Midbrain (tissue), 1 donor: ENCODE measurements at places on chromosomes 16 and 17.
A peak's percentile ranks its signal among the peaks of the same experiment; 100 is the strongest.

- DNase-seq: no peak
Observed at GRCh38 chr16:19210968-19211367, 42.9 kb downstream of the SYT17 start.

GRCh38 chr17:40071313-40072039 lies 8.7 kb downstream of the THRA start:
- DNase-seq: no peak

- DNase-seq: no peak
Observed at GRCh38 chr17:10332515-10332914, 40.3 kb downstream of the MYH13 start.

DNA sequence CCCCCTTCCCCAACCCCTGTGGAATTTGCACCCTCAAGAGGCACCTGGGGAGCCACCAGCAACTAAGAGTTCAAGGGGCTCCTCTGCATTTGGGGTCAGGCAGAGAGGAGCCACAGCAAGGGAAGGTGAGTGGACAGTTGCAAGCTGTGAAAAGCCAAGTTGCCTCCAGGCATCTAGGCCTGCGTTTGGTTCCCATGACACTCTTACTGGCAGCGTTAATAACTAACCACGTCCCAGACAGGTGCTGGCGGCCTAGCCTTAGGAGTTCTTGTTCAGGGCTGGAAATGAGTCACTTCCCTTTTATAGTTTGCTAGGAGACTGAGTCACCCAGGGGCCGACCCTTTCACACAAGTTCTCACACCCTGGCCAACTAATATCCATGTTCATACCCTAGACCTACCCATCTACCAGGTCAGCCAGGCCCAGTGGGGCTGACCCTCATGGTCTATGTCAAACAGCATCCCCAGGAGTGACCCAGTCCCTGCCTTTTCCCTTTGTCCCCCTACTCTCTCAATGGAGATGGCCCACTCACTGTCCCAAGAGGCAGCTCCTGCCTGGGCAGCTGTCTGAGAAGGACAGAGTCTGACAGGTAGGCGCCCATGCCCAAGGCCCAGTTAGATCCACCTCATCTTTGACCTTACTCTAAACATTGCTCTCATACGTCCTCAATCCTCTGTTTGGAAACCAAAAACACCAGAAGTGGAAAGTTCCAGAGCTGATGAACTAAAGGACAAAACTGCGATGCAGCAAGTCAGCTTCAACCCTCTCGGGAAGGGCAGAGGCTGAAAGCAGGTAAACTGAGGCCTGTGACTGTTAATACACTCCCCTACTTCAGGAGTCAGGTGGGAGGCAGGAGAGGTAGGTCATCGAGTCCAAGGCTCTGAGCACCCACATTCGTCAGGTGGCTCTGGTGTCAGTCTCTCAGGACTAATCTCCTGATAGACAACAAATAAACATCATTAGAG lies 300.6 kb downstream of the SOX9 start:
- DNase-seq: no peak

- DNase-seq: peak; percentile 91
Observed at GRCh38 chr16:20806168-20807050, at the start of the genes ERI2 and REXO5. TSS of gene ERI2 (minus strand) at chr16:20806472. CDS start at chr16:20806430, 42 bp downstream. TSS of gene REXO5 (plus strand) at chr16:20806527. CDS start at chr16:20806954, 427 bp downstream.

DNA sequence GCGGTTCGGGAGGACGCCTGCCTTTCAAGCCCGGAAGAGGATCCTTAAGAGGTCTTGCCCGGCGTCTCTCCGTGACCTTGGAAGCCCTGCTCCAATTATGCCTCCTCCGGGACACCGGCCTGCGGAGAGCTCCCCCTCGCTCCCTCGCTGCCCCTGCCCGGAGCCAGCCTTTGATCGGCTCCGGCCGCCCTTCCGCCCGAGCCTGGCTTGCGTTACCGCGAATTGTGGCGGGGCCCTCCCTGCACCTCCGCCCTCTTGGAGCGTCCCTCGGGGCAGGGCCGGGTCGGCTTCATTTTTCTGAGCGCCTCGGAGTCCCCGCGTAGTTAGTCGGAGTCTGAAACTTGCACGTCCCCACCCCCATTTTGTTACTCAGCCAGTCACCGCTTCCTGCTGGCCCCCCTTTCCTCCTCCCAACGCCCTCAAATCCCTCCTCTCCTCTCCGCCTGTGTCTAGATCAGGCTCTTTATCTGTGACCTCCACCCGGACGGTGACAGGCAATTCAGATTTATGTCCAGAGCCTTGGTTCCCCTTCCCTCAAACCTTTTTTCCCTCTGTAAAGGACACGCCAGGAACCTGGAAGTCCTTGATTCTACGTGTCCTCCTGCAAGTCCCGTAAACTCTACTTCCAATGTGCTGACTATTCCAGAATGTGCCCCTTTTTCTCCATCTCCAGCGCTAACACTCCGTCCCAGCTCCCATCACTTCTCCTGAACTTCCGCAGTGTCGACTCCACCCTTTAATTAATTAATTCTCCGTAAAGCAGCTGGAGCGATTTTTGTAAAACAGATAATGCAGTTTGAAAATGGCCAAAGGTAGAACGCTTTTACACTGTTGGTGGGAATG lies 569 bp upstream of the RABEP2 start:
- peak; percentile 68 for DNase-seq

DNA sequence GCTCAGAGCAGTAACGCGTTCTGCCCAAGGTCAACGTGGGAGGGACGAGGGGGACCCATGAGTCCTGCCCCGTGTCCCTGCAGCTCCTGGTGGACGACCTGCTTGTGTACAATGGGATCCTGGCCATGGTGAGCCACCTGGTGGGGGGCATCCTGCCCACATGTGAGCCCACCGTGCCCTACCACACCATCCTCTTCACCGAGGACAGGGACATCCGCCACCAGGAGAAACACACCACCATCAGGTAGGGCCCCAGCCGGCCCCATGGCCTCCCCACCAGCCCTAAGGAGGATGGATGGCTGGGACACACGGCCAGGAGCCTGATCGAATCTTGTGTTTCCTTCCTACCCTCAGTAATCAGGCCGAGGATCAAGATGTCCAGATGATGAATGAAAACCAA lies 227.6 kb downstream of the KATNIP start:
- no peak for DNase-seq

DNA sequence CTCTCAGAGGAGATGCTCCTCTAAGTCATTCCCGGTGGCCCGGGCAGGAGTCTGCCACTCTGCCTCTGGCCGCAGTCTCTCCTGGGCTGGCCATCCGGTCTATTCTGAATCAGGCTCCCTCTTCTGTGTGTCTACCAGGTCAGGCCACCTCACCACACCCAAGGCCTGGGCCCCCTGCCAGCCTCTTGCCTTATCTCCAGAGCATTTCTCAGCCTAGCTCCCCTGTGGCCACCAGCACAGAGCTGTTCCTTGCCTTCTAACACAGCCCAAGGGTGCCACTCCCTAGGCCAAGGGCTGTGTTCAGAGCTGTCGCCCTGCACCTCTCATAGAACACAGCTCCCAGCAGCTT lies 55.3 kb downstream of the MYO18A start:
- no peak for DNase-seq

DNA sequence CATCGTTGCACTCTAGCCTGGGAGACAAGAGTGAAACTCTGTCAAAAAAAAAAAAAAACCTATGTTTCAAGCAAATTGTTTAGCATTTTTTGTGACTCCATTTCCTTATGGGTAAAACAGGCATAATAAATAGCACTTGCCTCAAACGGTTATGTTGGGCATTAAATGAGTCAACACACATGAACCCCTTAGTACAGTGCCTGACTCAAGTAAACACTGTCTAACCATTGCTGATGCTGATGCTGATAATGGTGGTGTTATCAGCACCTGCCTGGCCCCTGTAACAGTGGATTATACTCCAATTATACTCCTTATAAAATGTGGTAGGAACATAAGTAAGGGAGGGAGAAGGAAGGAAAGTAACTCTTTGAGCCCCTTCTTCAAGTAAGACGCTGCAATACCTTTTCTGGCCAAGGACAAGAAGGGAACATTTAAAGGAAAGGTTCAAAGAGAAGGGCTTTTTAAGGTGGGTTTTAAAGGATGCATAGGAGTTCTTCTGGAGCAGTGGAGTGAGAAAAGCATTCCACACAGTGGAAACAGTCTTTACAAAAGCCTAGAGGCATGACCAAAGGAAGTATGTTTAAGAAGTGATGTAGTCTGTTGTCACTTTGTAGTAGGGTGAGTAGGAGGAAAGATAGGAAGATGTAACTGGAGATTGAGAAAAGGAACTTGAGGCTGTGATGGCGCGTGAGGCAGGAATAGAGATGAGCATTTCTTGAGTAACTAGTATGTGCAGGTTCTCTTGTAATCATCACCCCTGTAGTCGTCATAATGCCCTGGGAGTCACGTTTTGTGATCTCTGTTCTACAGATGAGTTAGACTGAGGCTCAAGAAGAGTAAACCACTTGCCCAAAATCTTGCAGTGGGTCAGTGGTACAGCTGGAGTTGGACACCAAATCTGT lies 4.3 kb downstream of the SCNN1B start:
- no peak for DNase-seq

- no peak for DNase-seq
Observed at GRCh38 chr17:47270946-47271705, 17.5 kb downstream of the ITGB3 start.

DNA sequence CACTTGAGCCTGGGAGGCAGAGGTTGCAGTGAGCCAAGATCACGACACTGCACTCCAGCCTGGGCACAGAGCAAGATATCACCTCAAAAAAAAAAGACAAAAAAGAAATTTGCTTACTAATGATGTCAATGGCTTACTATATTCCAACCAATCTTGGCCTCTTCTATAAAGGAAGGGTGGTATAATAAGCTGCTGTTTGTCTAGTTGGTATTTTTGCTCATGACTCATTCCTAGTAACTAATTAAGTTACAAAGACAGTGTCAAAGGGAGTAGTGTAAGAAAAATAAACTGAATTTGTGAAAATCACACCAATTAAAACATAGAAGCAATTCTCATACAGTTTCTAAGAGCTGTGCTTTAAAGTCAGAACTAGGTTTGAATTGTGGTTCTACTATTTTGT lies 82.5 kb downstream of the NLK start:
- no peak for DNase-seq

GRCh38 chr17:51668155-51668962 lies 408.0 kb downstream of the UTP18 start:
- DNase-seq: no peak

GRCh38 chr17:784143-784542 lies 2.0 kb downstream of the MRM3 start:
- DNase-seq: no peak

- DNase-seq: peak; percentile 50
Observed at GRCh38 chr16:81610144-81610842, 165.7 kb downstream of the CMIP start.

DNA sequence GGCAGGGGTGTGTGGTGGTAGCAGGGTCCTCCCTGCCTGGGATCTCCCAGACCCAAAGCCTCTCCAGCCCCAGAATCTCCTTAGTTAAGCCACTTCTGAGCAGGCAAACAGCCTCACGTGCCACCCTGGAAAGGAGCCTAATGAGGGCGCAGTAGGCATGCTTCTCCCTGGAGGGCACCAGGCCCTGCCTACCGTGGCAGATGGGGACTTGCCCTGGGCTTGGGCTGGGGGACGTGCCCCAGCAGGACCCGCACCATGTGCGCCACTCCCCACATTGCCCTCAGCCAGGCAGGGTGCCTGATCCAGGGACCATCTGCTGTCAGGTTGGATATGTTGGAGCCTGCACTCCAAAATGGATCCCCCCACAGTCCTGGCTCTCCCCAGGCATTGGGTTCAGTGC lies 14.2 kb downstream of the FAM83G start:
- no peak for DNase-seq

DNA sequence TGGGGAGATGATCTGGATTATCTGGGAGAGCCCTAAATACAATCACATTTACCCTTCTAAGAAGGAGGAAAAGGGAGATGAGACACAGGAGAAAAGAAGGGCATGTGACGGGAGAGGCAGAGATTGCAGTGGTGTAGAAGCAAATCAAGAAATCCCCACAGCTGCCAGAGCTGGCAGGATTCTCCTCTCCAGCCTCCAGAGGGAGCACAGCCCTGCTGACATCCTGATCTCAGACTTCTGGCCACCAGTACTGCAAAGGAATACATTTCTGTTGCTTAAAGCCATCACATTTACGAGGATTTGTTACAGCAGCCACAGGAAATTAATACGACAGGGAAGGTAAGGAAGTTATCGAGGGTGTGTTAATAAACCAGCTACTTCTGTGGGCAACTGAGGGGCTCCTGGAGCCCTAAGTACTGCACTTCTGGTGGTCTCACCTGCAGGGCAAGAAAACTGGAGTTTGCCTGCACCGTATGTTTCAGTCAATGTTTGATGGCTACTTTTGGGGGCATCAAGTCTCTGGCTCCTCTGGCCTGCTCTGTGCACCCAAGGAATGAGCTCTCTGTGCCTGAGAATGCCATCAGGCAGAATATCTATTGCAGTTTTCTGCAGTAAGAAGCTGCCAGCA lies 22.9 kb upstream of the CDH13 start:
- peak; percentile 67 for DNase-seq

GRCh38 chr17:40794466-40794865 lies 5.3 kb downstream of the KRT28 start:
- DNase-seq: no peak

- DNase-seq: no peak
Observed at GRCh38 chr17:76674600-76674999, 31.0 kb upstream of the ST6GALNAC1 start.

DNA sequence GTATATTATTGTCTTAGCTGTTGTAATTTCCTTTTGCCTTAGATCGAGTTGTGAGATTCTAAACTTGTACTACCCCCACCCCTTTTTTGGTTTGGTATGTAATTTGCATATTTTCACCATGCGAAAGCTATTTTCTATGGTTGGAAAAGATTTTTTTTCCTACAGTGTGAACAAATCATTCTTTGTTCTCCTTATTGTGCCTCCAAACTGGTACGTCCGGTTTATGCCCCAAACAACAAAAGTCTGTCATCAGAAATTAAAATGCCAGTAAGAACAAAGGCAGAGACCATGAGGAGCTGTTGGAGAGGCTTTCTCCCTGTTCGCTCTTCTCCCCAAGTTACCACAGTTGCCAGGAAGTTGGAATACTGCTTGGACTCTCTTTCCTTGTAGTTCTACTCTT lies 66.1 kb downstream of the BCAS3 start:
- peak; percentile 71 for DNase-seq

DNA sequence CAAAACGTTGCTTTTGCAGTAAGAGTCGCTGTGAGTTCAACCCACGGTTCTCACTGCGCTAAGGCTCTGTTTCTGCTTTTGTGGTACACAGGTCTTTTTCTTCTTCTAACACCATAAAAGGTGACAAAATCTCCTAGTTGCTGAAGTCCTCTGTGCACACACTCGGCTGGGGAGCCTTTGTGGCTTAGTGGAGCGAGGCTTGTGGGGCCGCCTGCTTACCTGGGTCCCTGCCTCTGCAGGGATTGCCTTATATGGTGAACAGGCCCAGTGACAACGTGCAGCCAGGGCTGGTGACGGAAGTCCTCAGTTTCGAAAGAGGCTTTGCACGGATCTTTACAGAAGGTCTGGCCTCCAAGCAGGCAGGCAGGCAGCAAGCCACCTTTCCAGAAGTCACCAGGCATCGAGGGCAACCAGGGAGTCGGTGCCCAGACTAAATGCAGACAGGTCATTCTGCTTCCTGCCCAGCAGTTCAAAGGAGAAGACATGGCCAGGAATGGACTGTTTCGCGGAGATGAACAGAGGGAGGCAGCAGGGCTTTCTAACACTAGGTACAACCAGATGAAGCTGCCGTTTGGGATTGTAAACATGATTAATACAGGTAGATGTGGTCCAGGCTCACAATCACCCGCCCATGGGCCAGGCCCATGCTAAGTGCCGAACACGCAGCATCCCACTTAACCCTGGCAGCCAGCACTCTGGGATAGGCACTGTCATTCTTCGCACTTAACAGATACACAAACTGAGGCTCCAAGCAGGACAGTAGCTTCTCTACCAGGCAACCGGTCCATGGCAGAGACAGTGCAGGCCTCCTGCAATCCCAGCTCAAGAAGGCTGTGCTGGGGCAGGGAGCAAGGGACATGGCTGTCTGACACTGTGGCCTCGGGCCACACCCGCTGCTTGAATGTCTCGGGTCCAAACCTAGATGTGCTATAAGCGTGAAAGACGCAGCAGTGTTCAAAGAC lies 10.7 kb upstream of the MEAK7 start:
- DNase-seq: no peak

GRCh38 chr16:29824589-29825144 lies 4.4 kb downstream of the MVP start:
- DNase-seq: no peak
